ENCODE measurements at places on chromosomes 16 and 17. TPM values are rescaled to one million over a fixed set of nuclear protein-coding genes. Genes with fewer than 3 reads are reported as not detected.

OR4D1 gene
- not detected for total RNA-seq

DPEP3 gene
- total RNA-seq = not detected

PPP1R1B gene
- total RNA-seq = not detected

C16orf89 gene
- not detected for total RNA-seq
